ENCODE measurements at places on chromosomes 4 and X. TPM values are rescaled to one million over a fixed set of nuclear protein-coding genes. Genes with fewer than 3 reads are reported as not detected.
A peak's percentile ranks its signal among the peaks of the same experiment; 100 is the strongest.

Gene GYG2
- total RNA-seq = 2.2 TPM

Gene GC
- not detected for total RNA-seq

Gene LRP2BP
- total RNA-seq = 0.07 TPM

Gene NEUROG2
- total RNA-seq = not detected

Gene AKAP14
- not detected for total RNA-seq

Gene AKAP4
- total RNA-seq = not detected

Gene CDX4
- total RNA-seq = not detected

Gene MAGEC1
- not detected for total RNA-seq

Gene GUCY2F
- not detected for total RNA-seq

Gene LANCL3
- total RNA-seq = 0.13 TPM

Gene PAK3
- total RNA-seq = 2.3 TPM

Gene SSX4B
- not detected for total RNA-seq

Gene LRAT
- total RNA-seq = 1.1 TPM

- no peak for DNase-seq
These were observed 44.2 kb upstream of the ZNF827 start for GRCh38 chr4:145982791-145983190.

- DNase-seq = no peak
These were observed 13.9 kb downstream of the TCEANC start for GRCh38 chrX:13666836-13667235.

DNA sequence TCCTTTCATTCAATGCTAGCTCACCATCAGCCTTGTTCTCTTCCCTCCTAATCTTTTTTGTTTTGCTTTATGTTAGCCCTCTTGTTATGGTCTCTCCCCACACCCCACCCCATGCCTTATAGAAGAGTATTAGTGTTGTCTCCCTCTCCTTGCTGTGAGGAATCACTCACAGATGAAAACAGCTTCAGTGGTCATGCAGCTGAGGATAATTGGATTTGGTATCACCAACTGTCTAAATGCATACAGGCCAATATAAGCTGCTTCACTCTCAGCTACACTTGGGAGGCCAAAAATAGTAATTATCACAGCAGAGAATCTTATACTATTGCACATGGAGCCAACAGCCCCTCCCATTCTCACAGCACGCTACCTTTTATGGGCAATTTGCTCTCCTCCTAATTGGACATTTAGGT is 494.6 kb upstream of the FAM241A start:
- no peak for DNase-seq

DNA sequence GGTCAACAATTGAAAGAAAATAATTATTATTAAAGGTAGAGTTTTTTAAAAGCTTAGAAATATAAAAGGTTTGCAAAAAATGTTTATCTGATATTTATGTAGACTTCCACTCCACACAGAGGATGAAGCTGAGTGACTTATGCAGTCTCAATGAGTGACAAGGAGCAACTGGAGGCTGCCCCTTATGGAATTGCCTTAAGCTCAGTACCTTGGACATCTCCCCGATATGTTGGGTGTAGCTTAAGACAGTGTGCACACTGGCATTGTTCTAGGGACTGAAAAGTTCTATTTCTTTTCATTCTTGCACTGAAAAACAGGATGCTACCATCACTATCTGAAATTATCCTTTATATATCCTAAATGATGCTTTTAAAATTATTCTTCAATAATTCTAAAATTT is 292.1 kb downstream of the PRDM5 start:
- no peak for DNase-seq

- peak; percentile 23 for DNase-seq
These were observed 76.0 kb upstream of the AP1S2 start for GRCh38 chrX:15930585-15930984.

GRCh38 chrX:36407836-36408235 is 488.3 kb downstream of the CFAP47 start:
- DNase-seq = no peak

GRCh38 chrX:152810403-152810802 is 20.2 kb downstream of the CETN2 start:
- no peak for DNase-seq

- no peak for DNase-seq
These were observed 289.6 kb upstream of the SMIM31 start for GRCh38 chr4:164464313-164464712.

DNA sequence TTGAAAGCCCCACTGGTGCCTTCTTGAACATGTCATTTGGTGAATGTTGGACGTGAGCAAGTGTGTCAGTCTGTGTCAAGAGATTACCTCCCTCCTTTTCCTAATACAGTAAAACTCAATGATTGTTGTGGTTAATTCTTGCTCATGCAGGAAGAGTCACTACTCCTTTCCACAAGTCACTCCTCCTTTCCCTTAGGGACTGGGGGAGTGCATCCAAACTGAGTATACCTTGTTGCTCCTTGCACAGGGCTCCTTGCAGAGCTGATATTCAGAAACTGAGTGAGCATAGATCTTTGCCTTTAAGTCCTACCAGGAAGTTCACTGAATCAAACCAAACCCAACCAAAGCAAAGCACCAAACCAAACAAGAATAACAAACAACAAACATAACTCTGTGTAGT is 63.9 kb downstream of the GPR50 start:
- no peak for DNase-seq

DNA sequence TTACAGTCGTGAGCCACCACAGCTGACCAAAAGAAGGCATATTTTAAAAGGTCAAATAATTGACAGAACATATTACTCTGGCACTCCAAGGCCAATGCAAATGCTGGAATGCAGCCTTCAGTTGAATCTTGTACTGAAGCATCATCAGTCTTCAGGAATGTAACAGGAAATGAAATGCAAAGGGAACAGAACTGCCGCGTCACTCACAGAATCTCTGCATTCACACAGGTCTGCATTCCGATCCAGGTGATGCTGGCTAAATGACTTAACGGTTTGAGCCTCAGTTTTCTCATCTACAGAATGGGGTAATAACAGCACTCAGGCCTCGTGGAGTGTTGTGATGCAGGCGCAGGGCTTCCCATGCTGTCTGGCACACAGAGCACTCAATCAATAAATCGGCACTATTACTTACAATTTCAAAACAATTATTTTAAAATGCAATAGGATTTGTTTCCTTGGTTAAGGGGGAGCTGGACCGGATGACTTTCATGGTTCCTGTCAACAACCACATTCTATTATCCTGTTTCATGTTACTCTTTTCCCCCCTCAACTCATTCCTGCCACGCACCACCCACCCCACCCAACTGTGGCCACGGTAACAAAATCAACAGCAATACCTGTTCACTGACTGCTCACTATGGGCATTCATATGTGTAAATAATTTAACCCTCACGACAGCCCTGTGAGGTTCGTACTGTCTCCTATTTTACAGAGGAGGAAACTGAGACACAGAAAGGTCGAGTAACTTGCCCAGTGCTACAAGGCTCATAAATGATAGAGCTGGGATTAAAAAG is 32.4 kb downstream of the IGFBP7 start:
- DNase-seq = no peak

- DNase-seq = no peak
These were observed 667.3 kb downstream of the IL1RAPL1 start for GRCh38 chrX:29254515-29254914.

DNA sequence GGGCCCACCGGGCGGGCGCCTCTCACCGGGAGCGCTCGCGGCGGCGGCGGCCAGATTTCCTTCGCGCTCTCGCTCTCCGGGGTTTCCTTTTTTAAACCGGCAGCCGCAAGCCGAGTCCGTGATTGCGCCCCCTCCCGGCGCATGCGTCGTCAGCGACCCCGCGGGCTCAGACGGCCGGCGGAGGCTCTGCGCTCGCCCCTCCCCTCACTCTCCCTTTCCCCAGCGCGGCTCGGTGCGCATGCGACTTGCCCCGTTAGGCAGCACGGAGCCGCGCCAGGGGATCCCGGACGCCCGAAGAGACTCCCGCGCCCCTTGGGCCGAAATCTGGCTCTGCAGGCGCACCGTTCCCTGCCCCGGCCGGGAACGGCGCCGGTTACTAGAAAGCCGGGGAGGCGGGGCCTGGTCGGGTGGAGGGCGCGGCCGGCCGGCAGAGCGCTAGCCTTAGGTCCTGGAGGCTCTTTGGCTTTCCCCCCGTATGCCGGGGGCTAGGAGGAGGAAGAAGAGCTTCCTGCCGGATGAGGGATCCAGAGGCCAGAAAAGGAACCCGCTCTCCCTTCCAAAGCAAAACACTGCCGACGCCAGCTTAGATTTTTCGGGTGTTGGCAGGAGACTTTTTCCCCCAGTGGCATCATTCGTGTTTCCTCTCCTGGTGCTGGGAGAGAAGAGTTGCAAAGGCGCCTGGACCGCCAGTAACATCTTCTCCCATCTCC is at the start of gene CLOCK:
CLOCK (minus strand) TSS at position 154 of the 710 bp plus-strand sequence. CDS start 64,124 bp downstream, outside the sequence.
- DNase-seq = no peak

DNA sequence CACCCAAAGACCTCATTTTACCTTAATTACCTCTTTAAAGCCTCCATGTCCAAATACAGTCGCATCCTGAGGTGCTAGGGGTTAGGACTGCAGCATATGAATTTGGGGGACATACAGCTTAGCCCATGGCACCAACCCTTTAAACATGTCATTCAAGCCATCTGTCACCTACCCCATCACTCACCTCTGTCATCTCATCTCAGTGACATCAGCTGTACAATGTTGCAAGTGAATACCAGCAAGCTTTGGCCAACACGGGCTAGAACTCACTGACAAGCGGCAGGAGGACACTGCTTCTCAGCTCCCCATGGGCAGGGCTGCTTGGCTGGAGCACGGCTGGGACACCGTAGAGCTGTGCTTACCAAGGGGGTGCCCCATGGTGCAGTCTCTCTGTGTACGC is 107.5 kb downstream of the STK32B start:
- no peak for DNase-seq

GRCh38 chr4:2141022-2141761 is 82.1 kb downstream of the NAT8L start:
- DNase-seq = no peak

- DNase-seq = no peak
These were observed 405.8 kb upstream of the RPS6KA3 start for GRCh38 chrX:20672476-20672875.

DNA sequence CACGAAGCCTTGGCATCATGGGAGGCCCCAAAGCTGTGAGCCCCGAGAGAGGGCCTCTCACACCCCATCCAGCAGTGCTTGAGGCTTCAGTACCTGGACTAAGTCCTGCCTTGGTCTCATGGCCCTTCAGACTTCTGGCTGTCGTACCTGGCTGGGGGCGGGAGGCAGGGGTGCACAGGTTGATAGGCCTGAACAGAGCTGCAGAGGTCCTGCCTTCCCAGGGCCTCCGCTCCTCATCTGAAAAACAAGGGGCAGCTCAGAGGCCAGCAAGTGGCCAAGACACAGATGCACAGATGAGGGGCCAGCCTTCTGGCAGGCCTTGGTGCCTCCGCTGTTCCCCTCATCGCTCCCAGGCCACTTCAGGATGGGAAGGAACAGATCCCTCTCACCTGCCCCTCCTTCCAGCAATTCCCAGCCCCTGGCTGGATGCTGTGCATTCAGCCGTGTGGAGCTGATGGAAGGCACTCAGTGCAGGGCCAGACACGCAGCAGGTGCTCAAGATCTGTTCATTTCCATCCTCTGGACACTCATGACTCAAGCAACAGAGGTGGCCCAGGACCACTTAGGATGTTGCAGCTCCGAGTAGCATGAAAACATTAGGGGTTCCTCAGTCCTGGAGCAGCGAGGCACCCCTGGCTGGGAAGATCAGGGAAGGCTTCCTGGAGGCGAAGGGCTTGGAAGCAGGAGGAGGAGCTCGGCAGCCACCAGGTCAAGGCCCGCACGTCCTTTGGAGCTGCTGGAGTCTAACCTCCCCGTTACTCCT is 1.4 kb downstream of the ZNF185 start:
- no peak for DNase-seq

- DNase-seq = no peak
These were observed 239.4 kb downstream of the SPATA18 start for GRCh38 chr4:52290466-52290865.

- DNase-seq = no peak
These were observed 64.5 kb downstream of the PDE5A start for GRCh38 chr4:119564106-119564505.

Data from kidney epithelial cell (primary cell).